ENCODE measurements at places on chromosomes 3 and 15. TPM values are rescaled to one million over a fixed set of nuclear protein-coding genes. Genes with fewer than 3 reads are reported as not detected.

AADACL2 gene
- not detected for total RNA-seq

DUOXA2 gene
- total RNA-seq, result not detected

GPR156 gene
- 0.50 TPM for total RNA-seq

DNA sequence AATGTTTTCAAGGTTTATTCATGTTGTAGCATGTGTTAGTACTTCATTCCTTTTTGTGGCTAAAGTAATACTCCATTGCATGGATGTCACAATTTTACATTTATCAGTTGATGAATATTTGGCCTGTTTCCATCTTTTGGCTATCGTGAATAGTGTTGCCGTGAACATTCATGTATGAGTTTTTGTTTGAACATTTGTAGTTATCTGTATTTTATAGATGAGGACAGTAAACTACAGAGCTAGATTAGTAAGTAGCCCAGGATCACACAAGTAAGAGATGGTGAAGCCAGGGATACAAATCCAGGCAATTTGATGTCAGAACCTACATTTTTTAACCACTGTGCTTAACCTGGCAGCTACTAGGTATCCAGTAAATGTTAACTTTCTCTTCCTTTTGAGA lies 63.2 kb downstream of the ASTE1 start:
- DNase-seq, result no peak

- DNase-seq, result no peak
Measured at GRCh38 chr3:32817558-32818228, at the start of gene TRIM71. TRIM71 (plus strand) TSS chr3:32817997; CDS start chr3:32818081, 84 bp downstream.

- no peak for DNase-seq
Measured at GRCh38 chr3:183178833-183179549, 16.5 kb upstream of the LAMP3 start.

- no peak for DNase-seq
Measured at GRCh38 chr15:25251700-25252390, 187.0 kb downstream of the UBE3A start.

DNA sequence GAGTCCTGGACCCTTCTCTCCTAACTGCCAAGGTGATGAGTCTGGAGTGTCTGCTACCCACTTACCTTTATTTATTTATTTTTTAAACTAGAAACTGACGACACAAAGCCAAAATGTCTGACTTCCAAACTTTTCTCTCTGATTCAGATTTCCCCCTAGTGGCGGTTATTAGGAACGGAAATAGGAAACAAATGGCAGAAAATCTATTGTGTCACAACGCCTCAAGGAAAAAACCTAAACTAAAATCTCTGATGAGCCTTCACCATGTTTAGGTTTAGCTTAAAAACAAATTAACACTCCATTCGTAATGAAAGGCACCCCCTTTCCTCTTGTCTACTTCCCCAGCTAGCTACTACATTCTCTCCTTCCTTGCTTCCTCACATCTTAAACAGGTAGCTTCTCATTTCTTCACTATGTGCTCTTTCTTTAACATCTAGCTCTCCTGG lies 94.0 kb upstream of the MEX3B start:
- DNase-seq, result no peak

GRCh38 chr15:67931861-67932260 lies 92.0 kb upstream of the RNU6-1 start:
- DNase-seq, result no peak

DNA sequence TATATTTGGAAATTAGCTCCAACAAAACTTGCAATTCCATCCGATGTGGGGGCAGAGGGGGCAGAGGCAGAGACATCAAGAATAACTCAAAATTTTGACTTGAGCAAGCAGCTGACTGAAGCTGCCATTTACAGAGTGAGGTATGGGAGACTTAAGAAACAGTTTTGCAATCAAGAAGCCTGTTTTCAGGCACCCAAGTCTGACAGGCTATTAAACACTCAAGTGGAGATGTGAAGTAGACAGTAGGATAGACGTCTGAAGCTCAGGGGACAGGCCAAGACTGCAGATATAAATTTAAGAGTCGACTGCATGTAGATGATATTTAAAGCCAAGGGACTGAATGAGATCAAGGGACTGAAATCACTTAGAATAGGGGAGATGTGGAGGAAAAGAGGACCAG lies 9.9 kb upstream of the SH3BP5 start:
- no peak for DNase-seq

DNA sequence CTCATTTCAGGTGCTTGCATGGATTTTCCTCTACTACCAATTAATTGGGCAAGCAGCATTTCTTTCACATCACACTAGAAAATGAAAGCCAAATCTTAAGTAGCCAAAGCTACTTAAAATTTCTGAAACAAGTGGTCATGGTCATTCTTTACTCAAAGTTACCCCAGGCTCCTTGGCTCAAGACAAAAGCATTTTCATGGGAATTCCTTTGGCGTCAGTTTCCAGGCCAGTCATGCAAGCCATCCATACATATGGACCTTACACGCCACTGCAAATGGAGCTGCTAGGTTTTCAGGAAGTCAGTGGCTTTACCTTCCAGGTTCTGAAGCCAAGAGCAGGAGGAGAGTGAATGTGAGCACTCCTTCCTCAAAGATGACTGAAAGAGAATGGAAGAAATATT lies 83.7 kb upstream of the IL12A start:
- DNase-seq, result no peak

DNA sequence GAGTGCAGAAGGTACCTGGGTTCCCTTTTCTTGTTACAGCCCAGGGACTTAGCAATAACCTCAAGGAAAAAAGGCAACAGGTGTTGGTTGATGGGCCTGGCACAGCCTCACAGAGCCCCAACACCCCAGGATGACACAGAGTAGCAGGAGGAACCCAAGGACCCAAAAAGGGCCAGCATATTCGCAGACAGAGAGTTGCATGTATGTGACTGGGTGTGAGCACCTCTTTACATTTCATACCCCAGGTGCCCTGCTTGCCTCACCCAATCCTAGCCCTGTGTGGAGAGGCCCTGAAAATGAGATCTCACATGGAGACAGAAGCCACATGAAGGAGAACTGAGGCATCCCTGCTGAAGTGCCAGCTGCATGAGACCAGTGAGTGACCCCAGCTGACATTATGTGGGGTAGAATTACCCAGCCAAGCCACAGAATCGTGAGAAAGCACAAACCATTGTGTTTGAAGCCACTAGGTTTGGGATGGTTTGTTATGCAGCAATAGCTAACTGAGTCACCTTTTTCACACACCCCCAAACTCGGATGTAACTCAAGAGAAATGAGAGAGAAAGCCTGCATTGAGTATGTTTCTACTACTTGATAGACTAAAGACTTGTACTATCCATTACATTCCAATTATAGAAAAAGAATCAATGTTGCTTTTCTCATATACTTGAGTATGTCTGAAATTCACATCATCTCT lies 26.2 kb upstream of the HHATL start:
- DNase-seq, result no peak

DNA sequence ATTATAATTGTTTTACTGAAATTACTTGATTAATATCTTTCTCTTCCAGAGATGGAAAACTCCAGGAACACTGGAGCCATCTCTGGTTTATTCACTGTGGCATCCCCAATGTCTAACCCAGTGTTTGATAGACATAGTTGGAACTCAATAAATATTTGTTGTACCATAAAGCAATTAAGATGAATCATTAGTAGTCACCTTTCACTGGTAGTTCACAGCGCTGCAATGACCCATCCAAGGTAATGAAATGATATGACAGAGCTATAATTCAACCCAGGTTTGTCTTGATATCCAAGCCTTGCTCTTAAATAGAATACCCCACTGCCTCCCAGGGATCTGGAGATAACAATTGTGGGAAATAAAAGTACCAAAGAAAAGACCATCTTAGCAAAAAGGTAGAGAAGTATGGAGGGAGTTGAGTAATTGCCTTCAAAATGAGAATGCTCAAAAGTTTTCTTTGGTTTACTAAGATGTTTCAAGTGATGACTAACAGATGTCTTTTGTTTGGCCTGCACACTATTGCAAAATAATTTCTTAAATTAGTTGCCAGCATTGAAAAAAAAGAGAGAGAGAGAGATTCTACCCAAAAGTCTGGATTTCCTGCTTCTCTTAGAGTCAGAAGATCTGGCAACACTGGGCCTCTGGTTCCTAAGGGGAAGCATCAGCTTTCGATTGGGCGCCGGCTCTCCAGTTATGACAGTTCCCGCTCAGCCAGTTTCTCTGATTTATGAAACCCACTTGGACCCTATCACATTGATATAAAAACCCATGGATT lies 348.5 kb downstream of the ERC2 start:
- DNase-seq, result no peak

DNA sequence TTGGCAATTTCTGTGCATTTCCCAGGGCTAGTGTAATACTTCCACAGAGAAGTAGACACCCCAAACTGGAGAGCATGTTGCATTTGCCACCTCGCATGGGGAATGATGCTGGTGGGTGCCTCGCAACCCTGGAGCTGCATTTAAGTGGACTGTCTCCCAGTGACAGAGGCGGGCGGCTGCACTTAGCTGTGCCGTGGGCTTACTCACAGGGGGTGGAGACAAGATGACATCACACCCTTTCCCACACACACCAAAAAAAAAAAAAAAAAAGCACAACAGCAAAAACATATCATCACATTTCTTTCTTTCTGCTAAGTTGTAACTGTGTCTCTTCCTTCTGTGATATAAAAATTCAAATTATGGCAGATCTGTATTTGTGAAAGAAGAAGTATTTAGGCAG lies at the start of gene ABI3BP:
Gene ABI3BP (minus strand): TSS at position 113 of the 400 bp plus-strand sequence. CDS start 37 bp downstream, at position 76.
- DNase-seq, result no peak

DNA sequence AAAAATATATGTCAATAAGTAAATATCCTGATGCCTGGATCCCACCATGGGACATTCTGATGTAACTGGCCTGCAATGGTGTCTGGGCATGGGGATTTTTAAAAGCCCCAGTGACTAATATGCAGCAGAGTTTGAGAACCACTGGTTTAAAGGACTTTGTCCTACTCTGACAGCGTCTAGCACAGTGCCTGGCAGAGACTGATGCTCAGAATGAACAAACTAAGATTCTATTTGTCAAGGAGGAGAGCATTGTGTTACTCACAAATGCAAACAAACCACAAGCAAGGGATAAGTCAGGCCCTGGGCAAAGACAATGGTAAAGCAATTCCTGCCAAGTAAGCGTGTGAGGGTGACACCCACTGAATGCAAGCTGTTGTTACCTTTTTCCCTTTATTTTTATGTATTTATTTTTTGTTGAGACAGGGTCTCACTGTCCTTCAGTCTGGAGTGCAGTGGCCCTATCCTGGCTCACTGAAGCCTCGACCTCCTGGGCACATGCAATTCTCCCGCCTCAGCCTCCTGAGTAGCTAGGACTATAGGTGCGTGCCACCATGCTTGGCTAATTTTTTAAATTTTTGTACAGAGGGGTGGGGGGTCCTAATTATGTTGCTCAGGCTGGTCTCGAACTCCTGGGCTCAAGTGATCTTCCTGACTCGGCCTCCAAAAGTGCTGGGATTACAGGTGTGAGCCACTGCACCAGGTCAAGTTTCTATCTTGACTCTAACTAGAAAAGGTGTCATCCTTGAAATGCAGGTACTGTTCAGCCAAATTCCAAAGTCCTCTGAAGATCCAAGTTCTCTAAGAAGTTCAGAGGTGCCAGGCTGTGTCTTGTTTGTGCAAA lies 909 bp upstream of the GPD1L start:
- no peak for DNase-seq

- DNase-seq, result no peak
Measured at GRCh38 chr3:69649120-69650065, 89.9 kb upstream of the MITF start.

- DNase-seq, result no peak
Measured at GRCh38 chr3:154324919-154325318, 632 bp upstream of the DHX36 start.

GRCh38 chr3:31614162-31614921 lies 81.6 kb downstream of the STT3B start:
- no peak for DNase-seq

GRCh38 chr3:2390926-2391532 lies 292.4 kb downstream of the CNTN4 start:
- DNase-seq, result no peak

GRCh38 chr3:126450219-126450618 lies 25.5 kb downstream of the ZXDC start:
- no peak for DNase-seq

GRCh38 chr3:17678116-17678741 lies 64.2 kb downstream of the TBC1D5 start:
- DNase-seq, result no peak

GRCh38 chr3:146496726-146497125 lies 27.4 kb upstream of the PLSCR2 start:
- no peak for DNase-seq

DNA sequence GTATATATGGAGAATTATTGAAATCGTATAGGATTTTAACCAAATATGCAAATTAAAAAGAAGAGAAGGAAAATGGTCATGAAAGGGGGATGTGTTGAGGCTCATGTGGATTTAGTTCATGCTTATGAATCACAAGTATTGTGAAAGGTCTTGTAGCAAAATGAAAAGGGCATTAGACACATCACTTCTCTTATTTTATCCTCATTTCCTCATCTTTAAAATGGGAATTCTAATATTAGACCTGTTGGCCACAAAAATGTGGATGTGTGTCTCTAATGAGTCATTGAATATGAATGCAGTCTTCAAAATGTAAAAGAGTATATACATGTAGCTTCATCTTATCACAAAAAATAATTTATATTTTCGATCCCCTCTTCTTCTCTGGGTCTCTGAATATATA lies 14.9 kb upstream of the ALCAM start:
- no peak for DNase-seq

All from T-helper 17 cell (primary cell).